ENCODE measurements at places on chromosomes 7 and 10.
A peak's percentile ranks its signal among the peaks of the same experiment; 100 is the strongest.

DNA sequence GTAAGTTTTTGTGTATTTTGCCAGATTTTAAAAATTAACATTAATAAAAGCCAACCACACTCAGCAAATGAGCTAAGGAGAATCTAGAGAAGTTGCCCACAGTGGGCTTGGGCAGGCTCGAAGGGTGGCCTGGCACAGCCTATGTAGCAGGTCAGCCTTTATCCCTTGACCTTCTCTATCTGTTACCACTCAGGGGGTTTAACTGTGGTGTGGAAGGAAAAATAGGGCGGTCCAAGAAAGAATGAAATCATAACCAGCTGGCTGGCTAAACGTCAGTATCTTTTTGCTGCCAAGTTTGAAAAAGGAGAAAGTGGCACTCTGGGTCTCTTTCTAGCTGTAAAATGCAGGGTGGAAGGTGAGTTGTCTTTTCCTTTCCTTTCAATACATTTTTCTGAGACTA is 130.3 kb upstream of the ASAH2 start:
- DNase-seq, result no peak

DNA sequence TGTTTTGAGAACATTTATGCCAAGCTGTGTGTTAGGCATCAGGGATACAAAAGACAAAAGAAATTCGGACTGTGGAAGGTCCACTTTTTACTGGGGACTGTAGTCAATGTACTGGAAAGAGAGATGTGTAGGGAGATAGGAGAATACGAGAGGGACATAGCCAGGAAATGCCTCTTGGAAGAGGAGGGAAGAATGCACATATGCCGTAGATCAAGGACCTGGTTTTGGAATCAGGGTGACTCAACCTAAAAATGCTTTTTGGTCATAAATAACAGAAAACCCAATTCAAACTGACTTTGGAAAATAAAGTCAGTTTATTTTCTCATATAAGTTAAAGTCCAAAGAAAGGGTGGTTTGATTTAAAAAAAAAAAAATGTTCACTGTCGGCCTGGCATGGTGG is 140.3 kb upstream of the TCF7L2 start:
- no peak for DNase-seq

DNA sequence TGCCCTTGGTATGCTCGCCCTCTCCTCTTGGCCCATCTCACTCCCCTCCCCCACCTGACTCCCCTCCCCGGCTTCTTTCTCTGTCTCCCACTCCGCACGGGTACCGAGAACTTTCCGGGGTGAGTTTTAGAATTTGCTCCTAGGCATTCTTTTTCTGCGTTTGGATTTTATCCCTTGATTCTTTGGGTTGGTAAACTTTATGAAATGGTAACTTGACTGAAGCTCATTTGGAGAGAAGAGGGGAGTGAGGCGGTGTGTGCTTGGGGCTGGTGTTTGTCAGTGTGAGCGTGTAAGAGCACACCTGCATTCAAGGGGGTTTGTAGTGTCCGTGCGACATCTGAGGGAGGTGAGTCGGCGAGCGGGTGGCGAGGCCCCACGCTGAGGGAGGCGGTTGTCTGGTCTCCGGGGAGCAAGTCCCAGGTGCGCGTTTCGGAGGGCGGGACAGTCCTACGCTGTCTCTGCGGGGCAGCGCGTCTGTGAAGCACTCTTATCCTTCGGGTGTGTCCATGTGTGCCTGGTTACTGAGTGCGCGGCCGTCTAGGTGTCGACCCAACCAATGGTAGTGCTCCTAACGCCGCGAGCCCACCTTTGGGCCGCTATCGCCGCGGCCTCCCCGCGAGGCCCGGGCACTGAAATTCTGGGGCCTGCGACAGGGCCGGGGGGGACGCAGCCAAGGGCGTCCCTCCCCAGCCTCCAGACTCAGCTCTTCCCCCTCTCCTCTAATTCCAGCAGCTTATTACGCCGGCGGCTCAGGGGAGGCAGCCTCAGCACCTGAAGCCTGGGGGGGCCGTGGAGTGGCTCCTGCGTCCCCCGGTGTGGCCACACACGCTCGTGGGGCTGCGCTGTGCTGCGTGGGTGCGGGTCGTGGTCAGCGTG is 2.6 kb upstream of the ZNF503 start:
- no peak for DNase-seq

DNA sequence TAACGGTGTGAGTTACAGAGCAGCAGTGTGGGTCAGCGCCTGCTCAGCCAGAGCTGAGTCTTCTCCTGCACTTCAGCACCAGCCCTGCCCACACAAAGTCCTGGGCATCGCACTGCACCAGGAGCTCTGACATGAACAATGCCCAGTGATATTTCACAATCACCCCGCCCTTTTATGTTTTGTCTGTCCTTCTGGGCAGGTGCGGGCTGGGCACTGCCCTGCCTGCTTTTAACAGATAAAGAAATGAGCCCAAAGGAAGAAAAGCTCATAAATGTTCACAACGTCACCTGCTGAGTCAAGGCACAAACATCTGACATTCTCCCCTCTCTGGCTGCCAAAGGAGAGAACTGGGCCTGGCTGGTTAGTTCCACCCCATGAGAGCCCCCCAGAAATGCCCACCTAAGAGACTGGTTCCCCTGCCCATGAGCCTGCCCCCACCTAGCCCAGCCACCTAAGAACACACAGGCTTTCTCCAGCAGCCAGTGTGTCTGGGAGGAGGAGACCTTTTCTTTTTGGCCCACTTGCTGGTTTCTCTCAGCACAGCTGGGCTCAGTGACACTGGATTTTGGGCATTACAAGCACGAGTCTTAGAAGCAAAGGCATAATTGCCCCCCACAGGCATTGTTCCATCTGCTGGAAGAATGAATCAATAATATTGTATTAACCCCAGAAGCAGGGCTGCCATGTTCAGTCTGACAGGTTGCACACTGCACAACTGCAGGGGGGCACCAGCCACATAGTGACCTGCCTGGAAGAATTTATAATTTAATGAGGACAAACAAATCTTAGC is 22.3 kb downstream of the CALML3 start:
- peak; percentile 89 for DNase-seq

DNA sequence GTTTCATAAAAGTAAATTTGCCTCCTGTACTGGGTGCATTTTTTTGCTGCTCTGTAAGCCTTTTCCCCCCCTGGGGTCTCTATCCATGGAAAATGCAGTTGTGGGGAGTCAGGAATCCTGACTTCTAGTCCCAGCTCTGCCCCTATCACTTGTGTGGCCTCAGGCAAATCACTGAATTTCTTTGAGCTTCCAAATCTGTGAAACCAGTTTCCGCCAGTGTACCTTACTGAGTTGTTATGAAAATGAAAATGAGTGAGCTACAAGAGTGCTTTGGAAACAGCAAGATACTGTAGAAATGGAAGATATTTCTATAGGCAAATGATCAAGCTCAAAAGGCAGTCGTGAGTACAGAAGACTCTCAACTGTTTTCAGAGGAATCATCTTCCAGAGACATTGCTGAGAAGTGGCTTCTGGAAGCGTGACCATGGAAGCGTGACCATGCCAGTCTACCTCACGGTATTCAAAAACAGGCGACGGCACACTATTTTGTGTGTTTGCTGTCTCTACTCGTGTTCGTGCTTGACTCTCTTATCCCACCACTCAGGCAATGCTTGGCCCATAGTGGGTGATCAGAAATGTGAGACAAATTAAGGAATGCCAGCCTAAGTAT is 107.4 kb downstream of the ATXN7L1 start:
- no peak for DNase-seq

DNA sequence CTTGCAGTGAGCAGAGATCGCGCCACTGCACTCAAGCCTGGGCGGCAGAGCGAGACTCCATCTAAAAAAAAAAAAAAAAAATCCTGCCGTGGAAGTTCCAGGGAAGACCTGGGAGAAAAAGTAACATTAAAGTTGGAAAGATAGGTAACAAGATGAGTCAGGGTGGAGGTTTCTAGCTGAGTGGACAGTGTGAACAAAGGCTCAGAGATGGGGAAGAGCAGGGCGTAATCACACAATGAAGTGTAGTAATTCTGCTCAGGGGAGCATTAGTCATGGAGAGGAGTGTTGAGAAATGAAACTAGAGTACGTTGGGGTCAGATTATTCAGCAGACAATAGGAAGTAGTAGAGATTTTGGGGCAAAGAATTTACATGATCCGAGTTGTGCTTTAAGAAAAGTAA is 21.6 kb upstream of the WASL start:
- peak; percentile 86 for DNase-seq

DNA sequence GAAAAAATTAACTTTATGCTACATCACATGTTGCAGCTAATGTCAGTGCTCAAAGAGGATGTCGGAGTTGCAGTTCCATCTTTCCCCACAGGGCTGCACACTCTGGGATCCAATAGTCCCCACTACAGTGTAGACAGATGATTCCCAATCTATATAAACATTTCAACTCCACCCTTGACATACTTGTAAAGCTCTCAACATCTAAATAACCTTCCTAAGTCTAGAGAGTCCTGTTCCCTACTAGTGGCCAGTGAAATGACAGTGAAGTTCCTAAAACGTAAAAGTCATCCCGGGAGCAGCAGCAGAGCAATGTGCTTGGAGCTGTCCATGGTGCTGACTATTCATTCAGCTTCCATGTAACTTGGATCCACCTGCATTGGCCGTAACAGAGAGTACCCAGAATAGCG is 145.1 kb downstream of the GRM8 start:
- DNase-seq, result peak; percentile 30

GRCh38 chr10:49419005-49419404 is 23.1 kb upstream of the DRGX start:
- no peak for DNase-seq

- peak; percentile 66 for DNase-seq
Observed at GRCh38 chr7:80699045-80699638, 60.7 kb downstream of the CD36 start.

DNA sequence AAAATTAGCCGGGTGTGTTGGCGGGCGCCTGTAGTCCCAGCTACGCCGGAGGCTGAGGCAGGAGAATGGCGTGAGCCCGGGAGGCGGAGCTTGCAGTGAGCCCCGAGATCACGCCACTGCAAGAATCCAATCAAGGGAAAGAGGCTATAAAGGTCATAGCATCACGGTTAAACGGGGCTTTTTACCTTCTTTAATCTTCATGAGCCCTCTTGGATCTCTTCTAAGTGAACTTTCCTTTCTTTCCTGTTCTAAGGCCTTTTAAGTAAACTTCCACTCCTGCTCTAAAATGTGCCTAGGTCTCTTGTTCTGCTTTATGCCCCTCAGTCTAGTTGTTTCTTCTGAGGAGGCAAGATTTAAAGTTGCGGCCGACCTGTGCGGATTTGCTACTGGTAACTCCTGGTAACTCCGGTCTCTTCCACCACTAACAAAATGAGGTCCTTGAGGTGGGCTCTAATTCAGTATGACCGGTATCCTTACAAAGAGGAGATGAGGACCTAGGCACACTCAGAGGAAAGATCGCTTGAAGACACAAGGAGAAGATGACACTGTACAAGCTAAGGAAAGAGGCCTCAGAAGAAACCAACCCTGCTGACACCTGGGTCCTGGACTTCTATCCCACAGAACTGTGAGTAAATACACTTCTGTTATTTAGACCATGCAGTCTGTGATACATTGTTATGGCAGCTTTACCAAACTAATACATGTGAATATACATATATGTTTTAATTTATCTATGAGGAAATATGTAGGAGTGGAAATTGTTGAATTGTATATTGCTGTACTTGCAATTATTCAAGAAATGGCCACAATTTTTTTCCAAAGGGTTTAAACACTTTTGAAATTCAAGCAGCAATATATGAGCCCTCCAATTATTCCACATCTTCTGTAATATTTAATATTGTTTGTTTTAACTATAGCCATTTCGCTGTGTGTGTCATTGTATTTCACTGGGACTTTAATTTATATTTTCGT is 331.5 kb upstream of the CNTNAP2 start:
- no peak for DNase-seq

GRCh38 chr7:138245216-138245615 is 169.0 kb downstream of the AKR1D1 start:
- no peak for DNase-seq

- DNase-seq, result no peak
Observed at GRCh38 chr7:121186746-121187145, 142.1 kb upstream of the WNT16 start.

DNA sequence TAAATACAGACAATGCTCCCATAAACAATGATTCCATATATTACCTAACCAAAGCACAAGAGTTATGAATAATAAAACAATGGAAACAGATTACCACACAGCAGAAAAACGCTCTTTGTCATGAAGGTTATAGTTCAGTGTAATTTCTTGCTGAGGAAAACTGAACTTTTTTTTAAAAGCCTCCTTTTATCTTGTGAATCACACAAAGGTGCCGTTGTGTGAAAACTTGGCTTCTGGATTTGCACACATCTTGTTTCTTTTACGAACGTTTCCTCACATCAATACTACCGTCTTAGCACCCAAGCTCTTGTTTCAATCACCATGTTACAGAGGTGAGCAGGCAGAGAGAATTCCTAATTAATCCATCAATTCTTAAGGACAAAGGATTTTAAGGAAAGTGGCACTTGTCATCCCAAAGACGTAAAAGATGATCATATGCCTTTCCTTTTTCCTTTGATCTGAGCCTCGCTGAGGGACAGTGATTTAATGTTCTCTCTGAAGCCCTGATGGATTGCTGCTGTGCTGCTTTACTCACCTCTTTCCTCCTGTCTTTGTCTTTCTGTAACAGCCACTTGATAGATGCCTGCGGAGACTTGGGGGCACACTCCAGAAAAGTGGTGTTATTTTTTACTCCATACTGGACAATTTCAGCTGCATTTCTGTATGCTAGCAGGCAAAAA is 110.1 kb downstream of the CD36 start:
- no peak for DNase-seq

DNA sequence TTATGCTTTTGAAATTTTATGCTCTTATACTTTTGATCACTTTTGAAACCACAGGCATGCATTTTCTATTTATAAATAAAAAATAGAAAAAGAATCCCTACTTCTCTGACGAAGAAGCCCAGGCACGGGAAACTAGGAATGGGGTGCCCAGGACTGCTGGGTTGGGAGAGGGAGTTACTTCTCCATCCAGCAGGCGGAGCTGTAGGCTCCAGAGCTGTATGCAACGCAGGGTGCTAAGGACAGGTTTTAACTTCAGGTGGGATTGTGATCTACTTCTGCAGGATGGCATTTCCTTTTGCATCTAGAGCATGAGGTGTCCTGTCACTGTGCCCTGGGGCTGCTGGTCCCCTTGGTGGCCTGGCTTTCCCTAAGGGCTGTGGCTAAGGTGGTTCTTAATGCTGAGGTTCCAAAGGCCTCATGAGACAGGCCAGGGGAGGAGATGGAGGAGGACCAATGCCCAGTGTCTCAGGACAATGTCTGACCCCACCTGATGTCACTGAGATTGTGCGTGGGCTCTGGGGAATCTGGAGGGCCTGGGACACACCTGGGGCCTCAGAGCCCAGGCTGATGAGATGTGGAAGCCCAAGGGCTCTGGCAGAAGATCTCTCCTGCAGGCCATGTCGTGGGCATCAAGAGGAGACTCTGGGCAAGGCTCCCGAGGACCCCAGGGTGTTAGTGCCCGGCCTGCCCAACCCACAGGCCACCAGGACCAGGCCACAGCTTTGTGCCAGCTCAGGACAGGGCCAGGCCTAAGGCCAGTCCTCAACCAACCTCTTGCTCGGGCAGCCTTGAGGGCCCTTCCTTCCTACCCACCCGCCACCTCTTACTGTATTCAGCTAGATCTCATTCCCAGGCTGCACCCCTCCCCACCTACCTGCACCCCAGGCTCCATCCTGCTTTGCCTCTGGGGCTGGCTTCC is 507 bp downstream of the CCDC201 start:
- no peak for DNase-seq

GRCh38 chr10:34547291-34547690 is 267.8 kb downstream of the PARD3 start:
- no peak for DNase-seq
